ENCODE measurements at places on chromosomes 1 and 21.

DNA sequence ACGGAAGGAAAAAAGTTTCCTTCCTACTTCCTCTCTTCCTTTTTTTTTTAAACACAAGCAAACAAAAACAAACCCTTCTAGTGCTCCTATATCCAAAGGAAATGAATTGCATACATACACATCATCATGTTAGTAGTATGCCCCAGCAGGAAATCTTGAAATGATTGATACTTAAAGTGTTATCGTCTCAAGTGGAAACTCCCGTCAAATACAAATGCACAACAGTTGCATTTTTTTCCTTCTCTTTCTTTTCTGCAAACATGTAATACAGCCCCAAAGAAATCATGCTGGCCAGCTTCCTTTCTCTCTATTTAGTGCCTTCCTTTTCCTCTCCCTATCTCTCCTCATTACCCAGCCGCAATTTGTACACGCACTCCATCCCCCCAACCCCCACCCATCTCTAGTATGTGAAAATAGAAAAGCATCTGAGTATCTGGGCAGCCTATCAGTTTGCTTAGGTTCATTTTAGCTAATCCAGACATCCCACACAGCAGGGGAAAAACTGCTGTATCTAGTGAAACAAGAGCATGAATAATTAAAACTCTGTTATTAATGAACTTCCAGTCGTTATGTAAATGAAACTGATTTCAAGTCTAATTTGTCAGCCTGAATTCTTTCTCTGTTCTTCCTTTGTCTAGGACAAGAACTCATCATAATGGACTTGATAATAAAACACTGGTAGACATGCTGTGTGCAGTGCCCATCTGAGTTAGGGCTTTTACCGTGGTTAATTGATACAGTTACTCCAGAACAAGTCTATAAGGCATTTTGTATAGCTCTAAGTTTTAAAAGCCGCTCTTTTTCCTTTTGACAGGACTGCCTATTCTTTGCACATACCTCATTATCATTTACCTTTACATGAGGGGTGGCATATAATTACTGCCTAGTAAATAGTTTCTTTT lies 336.5 kb upstream of the ADGRL2 start:
- peak; percentile 19 for DNase-seq

DNA sequence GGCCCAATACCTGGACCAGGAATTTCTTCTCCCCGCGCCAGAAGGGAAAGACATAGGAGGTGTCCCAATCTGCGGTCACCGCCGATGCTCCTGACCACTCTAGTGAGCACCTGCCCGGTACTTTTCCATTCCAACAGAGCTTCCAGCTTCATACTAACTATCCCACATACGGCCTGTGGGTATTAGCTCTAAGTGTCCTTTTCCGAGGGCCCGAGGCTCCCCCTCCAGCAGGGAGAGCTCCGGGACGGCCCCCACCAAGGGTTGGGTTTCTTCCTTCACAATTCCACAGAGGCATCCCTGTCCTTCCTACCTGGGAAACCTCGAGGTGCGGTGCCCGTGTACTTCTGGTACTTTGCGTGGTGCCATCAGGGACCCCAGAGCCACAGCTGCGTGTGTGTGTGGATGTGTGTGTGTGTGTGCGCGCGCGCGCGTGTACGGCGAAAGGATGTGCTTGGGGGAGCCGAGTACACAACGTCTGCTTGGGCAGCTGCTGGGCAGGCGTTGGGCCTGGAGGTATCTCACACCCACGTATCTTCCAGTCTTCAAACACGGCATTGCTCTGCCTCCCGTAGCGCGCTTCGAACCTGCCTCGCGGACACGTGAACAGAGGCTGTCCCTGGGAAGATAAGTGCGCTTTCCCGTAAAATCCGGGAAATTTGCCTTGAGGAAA lies 2.4 kb upstream of the SIM2 start:
- DNase-seq = no peak

DNA sequence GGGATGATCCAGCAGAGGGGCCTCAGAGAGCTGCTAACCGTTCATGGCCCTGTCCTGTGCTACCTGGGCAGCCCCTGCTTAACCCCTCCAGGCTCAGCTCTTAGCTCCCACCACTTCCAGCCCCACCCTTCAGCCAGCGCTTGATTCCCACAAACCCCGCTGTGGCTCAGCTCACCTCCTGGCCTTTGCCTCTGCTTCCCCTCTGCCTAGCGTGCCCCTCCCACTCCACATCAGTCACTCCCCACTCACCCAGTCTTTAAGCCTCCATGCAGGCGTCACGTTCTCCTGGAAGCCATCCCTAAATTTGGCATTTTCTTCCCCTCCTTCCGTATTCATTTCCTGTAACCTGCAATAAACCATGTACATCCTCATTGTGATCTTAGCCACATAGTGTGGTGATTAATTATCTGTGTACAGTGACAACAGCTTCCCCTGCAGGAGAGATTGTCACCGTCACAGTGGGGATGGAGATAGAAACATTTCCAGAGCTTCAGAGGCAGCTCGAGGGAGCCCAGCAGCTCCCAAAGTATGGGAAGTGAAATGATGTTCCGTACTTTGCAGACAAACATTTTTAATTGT lies 65.5 kb downstream of the EPHB2 start:
- no peak for DNase-seq

DNA sequence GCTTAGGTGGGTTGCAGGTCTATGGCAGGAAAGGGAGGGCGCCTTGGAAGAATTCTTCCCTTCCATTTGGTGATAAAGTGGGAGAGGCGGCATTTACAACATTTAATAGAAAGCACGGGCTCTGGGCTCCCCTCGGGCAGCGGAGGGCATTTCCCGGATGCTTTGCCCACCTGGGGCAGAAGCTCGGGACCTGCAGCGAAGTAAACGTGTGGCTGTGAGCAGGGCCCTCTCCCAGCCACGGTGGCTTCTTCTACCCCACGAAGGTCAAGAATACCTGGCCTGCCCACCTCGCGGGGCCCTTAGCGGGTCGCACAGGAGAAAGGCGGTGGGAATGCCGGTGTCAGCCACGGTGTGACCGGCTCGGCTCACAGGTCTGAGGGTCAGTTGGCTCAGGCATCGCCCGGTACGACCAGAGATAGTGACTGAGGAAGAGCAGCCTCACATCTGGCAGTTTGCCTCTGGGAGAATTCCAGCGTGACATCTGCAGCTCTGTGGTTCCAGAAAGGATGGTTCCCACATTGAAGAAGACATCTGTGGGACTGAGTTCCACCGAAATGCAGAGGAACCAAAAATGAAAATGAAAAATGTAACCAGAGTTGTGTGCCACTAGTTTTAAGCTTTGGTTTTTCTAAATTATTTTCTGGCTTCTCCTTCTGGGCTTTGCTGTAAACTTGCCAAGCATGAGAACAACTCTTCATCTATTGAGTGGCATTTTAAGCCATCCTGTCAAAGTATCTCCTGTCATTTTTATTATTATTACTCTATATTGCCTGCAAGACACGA lies 720 bp upstream of the F3 start:
- peak; percentile 29 for DNase-seq

- DNase-seq = no peak
These were observed 182.0 kb downstream of the ST6GALNAC3 start for GRCh38 chr1:76256289-76257223.

- no peak for DNase-seq
These were observed 54.2 kb downstream of the JAK1 start for GRCh38 chr1:64912191-64912590.

GRCh38 chr1:18217398-18218043 lies 109.9 kb downstream of the IGSF21 start:
- DNase-seq = no peak

DNA sequence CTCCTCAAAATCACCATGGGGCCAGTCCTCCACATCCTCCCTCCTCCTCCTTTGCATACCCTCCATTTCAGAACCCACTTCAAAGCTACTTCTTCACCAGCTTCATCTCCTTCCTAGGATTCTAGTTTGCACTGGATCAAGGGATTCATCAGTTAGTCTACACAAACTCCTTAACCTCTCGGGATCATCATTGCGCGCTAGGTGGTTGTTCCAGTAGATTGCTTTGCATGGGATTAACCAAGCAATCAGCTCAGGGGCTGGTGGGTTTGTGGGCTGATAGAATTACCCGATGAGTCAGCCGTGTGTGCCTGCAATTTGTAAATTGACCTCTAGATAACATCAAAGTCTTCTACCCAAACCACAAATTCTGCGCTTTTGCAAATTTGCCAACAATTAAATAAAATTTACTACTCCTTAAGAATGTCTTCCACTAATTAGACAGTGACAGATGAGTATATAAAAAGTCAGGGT lies 7.7 kb downstream of the KANK4 start:
- no peak for DNase-seq

GRCh38 chr1:23801338-23801748 lies 789 bp upstream of the GALE start:
- no peak for DNase-seq

GRCh38 chr1:241615043-241615974 lies 24.9 kb downstream of the CHML start:
- DNase-seq = no peak

- DNase-seq = no peak
These were observed 15.2 kb downstream of the PLPPR4 start for GRCh38 chr1:99279525-99279924.

DNA sequence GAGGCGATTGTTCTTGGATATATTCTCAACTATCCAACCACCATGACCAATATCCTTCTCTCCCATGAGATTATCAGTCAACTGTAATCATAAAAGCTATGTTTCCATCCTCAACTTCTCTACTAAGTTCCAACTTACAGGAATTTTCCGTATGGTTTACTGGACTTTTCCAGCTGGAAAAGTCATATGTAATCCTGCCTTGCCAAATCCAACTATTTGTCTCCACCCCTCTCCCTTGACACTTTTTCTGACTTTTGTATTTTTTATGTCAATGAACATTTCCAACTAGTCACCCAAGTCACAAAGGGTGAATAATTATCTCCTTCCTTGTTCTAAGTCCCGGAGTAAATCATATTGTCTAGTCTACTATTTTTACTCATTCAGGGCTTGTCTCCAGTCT lies 293.1 kb downstream of the USP25 start:
- DNase-seq = no peak

GRCh38 chr1:158053276-158053675 lies 59.8 kb downstream of the KIRREL1 start:
- DNase-seq = no peak

- no peak for DNase-seq
These were observed 82.2 kb upstream of the SLFNL1 start for GRCh38 chr1:41103766-41104165.

GRCh38 chr1:208577381-208577905 lies 333.3 kb upstream of the PLXNA2 start:
- DNase-seq = no peak

DNA sequence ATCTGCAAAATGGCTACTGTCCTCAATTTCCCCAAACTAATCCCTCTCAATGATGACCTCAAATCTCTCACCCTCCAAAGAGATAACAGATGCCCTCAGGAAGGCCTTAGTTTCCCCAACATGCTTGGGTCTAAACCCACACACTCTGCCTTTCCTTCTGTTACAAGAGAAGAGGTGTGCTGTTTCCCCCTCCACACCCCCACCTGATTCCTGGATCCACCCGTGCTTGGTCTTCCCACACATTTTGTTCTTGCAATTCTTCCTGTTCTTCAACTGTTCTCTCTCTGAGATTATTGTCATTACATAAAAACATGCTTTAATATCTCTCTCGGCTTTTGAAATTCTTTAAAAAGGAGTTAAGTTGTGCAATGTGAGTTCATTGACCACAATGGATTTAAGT lies 5.7 kb upstream of the CBR3 start:
- DNase-seq = no peak

- DNase-seq = peak; percentile 49
These were observed 42.8 kb downstream of the ACP6 start for GRCh38 chr1:147627435-147628110.

DNA sequence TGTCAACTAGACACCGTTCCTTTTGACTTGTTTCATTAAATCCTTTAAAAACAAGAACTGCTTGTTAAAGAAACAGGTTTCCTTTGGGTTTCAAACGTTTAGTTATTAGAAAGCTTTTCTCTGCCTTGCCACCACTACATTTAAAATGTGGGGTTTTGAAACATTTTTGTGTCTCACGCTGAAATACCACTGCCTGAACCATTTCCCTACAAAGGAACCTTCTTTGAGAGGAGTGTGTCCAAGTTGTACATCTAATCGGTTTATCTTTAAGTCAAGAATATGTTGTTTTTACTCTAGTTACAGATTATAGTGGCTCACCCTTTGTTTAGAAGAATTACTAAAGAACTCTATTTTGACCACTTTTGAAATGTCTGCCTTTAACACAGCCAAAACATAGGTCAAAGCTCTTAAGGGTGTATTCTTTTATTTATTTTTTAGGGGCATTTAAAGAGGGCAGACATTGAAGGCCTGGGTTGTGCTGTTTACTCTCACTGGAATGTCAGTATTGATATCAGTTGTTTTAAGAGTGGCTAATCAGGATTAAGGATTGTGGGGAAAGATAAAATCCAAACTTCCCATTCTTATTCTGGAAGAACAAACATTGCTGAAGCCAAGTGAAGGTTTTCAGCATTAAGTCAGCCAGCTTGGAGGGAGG lies 143.4 kb downstream of the GALNT2 start:
- no peak for DNase-seq

GRCh38 chr1:84971957-84972356 lies 25.0 kb downstream of the MCOLN2 start:
- no peak for DNase-seq

DNA sequence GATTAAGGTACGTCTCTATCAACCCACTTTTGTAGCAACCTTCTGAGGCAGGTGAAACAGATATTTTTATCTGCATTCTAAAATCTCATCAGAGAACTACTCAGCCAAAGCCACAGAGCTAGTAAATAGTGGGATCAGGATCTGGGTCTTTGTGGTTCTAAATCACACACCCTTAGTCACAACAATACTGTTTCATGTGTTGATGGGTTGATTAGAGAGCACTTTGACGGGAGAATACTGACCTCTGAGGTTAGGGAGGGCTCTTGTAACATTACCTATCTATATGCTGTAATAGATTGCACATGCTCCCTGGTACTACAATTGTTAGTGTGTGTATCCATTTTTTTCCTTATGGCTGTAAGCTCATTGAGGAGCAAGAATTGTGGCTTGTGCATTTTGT lies 45.5 kb upstream of the CCDC190 start:
- DNase-seq = no peak

- no peak for DNase-seq
These were observed 683 bp downstream of the PPOX start for GRCh38 chr1:161166669-161167548.

- DNase-seq = peak; percentile 92
These were observed 27.0 kb upstream of the BTG2 start for GRCh38 chr1:203278082-203278884.

DNA sequence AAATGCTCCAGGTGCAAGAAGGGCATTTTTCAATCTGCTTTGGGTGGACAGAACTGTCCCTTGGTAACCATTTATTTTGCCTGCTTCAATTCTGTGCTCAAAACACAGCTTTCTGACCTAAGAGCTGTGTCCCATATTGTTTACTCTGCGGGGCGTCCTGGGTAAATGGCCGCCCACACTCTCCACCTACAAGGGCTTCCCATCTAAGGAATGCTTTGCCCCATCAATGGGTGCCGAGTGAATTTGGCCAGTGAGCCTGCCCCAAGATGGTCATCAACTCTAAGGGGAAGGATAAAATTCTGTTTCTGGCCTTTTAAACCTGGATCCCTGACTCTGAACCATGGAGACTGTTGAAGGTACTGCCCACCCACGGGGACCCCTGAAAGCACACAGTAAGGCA lies 55.5 kb upstream of the FAM89A start:
- DNase-seq = no peak

- peak; percentile 88 for DNase-seq
These were observed 65.4 kb downstream of the PLEKHA6 start for GRCh38 chr1:204294357-204294756.

Measured in lung (tissue), 17 donors.